ENCODE measurements at places on chromosomes 16 and 17. TPM values are rescaled to one million over a fixed set of nuclear protein-coding genes. Genes with fewer than 3 reads are reported as not detected.

Gene ALG1
- 29.5 TPM for polyA plus RNA-seq

Gene C17orf100
- 0.77 TPM for polyA plus RNA-seq

Gene SLC5A10
- polyA plus RNA-seq = not detected

Gene KCNAB3
- 0.52 TPM for polyA plus RNA-seq

Gene CFAP20
- polyA plus RNA-seq = 51.3 TPM

Gene ADAD2
- polyA plus RNA-seq = not detected

Gene TPSAB1
- polyA plus RNA-seq = not detected

Gene KRTAP4-6
- polyA plus RNA-seq = not detected

Gene WFDC1
- not detected for polyA plus RNA-seq

Gene MPG
- 50.9 TPM for polyA plus RNA-seq

Gene TMEM95
- polyA plus RNA-seq = not detected

Gene ZPBP2
- not detected for polyA plus RNA-seq

Gene KRTAP3-2
- polyA plus RNA-seq = not detected

Gene PIRT
- not detected for polyA plus RNA-seq

Gene TEX19
- polyA plus RNA-seq = not detected

Gene CCL16
- polyA plus RNA-seq = not detected

Gene PPY
- not detected for polyA plus RNA-seq

Gene GRAP
- polyA plus RNA-seq = not detected

Gene TMEM88
- 0.15 TPM for polyA plus RNA-seq

Gene PTGES3L
- 0.40 TPM for polyA plus RNA-seq

Gene ZSCAN10
- polyA plus RNA-seq = not detected

Gene RHBDL1
- 2.1 TPM for polyA plus RNA-seq

Gene NXPH3
- polyA plus RNA-seq = 0.23 TPM

Gene NHERF2
- 9.5 TPM for polyA plus RNA-seq

Gene OTOP3
- polyA plus RNA-seq = not detected

Gene KRTAP9-2
- not detected for polyA plus RNA-seq

Gene SDR42E1
- 10.6 TPM for polyA plus RNA-seq

Gene CAVIN1
- 249 TPM for polyA plus RNA-seq

Gene NPIPA2
- not detected for polyA plus RNA-seq

Gene UBE2O
- 14.9 TPM for polyA plus RNA-seq

Gene SYNRG
- 8.0 TPM for polyA plus RNA-seq

Gene TPSD1
- polyA plus RNA-seq = not detected

Gene C16orf74
- 81.5 TPM for polyA plus RNA-seq

Gene PRAC1
- not detected for polyA plus RNA-seq

Gene SLC13A2
- not detected for polyA plus RNA-seq

Gene BRIP1
- polyA plus RNA-seq = 4.9 TPM

Gene ITGA2B
- 0.32 TPM for polyA plus RNA-seq

Gene GPR139
- polyA plus RNA-seq = not detected

Gene TMEM219
- 61.7 TPM for polyA plus RNA-seq

Gene TP53TG3
- not detected for polyA plus RNA-seq

Gene ALOX12B
- polyA plus RNA-seq = 0.22 TPM

Gene STARD3
- polyA plus RNA-seq = 36.7 TPM

Gene CEP131
- 6.1 TPM for polyA plus RNA-seq

Gene RAC3
- 18.4 TPM for polyA plus RNA-seq

Gene SHBG
- polyA plus RNA-seq = 0.27 TPM

Gene LITAFD
- not detected for polyA plus RNA-seq

Gene EXOC3L1
- 0.03 TPM for polyA plus RNA-seq

Gene TXNDC11
- 46.6 TPM for polyA plus RNA-seq

Gene SP6
- 4.6 TPM for polyA plus RNA-seq

Gene ITGB3
- 0.20 TPM for polyA plus RNA-seq

Gene TAT
- not detected for polyA plus RNA-seq

Gene PLCD3
- polyA plus RNA-seq = 171 TPM

Gene CCDC144A
- polyA plus RNA-seq = 0.01 TPM
